ENCODE measurements at places on chromosomes 7 and 10.

DNA sequence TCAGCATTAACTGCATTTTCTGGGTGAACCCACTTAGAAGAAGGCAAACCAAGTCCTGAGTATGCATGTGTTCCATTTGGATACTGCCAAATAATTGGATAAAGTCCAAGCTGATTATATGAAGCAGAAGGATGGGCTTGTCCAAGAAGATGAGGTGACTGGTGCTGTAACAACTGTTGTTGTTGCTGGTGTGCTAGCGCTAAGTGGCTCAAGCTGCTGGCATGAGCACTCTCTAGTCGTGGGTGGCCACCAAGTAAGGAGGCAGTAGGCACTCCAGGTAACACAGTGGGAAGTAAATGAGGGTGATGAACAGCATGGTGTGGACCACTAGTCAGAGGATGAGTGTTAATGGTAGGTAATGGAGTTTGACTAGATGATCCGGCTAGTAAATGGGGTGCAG, 80.4 kb downstream of the NRBF2 start:
- no peak for DNase-seq

DNA sequence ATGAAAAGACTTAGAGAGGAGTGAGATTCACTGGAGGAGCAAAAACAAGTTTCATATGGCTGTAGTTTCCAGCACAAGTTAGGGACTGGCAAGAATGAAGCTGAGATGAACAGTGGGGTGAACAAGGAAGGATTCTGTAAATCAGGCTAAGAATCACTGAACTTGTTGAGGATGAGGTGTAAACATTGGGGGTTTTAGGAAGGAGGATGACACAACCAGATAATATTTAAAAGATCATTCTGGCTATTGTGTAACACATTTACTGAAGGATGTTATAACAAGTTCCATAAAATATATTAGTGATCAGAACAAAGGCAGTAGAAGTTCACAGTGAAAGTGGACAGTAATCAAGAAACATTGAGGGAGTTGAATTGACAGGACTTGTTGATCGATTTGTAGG, 68.9 kb downstream of the CD36 start:
- DNase-seq, result no peak

- DNase-seq, result no peak
These were observed 266.5 kb downstream of the AUTS2 start for GRCh38 chr7:69864822-69865221.

- no peak for DNase-seq
These were observed 45.1 kb downstream of the AMZ1 start for GRCh38 chr7:2732959-2733584.

DNA sequence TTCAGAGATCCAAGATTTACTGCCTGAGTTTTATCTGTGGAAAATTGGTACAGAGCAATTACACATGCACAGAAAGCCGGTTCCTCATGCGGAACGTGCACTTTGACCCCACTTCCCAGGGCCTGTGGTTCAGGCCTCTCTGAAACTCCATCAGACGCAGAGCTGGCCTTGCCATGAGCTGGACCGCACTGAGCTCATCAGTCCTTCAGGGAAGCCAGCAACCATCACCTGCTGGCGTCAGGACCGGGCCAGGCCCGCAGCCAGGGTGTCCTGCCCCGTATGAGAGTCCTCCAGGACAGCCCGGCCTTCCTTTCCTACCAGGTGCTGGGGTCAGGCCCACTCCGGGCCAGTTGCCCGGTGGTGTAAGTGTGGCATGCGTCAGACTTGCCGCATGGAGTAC, 446.5 kb upstream of the FOXK1 start:
- no peak for DNase-seq

- DNase-seq, result peak; percentile 58
These were observed at the start of gene BLVRA for GRCh38 chr7:43758029-43758821. Gene BLVRA, plus strand, starts transcription at chr7:43758680. Its CDS starts 12,479 bp downstream, at chr7:43771159.

DNA sequence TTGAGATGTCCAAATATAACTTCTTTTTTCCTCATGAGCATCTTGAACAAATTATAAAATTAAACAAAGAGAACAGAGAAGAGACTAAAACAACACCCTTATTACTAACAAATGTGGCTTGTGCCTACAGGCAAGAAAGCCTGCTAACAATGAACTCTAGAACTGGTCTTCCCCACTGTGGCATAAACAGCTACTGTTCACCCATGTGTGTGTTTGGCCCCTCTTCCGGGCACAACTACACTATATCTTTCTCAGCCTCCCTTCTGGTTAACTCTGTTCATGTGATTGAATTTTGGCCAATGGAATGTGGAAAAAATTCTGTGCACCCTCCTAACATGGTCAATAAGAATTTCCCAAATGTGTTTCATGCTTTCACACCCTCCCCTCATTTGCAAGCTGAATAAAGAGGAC, 117.0 kb downstream of the KBTBD2 start:
- no peak for DNase-seq

- DNase-seq, result no peak
These were observed 132.1 kb downstream of the COL26A1 start for GRCh38 chr7:101494602-101495329.

DNA sequence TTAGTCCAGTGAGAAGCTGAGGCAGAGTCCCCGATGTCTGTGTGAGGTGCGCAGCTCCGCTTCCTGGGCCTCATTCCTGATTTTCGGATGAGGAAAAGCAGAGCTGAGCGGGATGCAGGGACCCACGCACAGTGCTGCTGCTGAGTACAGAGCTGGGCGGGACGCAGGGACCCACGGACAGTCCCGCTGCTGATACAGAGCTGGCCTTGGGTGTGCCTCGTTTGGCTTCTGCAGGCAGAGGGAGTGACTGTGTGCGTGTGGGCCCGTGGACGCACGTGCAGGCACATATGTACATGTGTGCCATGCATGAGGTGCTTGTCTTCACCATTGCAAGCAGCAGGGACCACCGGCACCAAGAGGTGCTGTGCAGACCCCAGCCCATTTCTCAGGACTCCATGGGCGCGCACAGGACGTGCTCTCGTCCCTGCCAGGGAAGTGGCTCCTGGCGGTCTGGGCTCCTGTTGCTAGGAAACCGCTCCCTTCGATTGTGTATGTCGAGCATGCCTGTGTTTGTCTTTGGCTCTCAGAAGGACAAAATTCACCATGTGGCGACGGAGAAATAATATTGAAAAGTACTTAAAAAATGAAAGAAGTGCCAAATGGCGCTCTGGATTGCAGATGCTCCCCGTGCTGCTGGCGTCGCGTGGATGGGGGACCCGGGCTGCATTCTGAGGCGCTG, 303.8 kb upstream of the MKI67 start:
- DNase-seq, result no peak

- no peak for DNase-seq
These were observed 792.0 kb downstream of the TYW1 start for GRCh38 chr7:67788669-67789068.

DNA sequence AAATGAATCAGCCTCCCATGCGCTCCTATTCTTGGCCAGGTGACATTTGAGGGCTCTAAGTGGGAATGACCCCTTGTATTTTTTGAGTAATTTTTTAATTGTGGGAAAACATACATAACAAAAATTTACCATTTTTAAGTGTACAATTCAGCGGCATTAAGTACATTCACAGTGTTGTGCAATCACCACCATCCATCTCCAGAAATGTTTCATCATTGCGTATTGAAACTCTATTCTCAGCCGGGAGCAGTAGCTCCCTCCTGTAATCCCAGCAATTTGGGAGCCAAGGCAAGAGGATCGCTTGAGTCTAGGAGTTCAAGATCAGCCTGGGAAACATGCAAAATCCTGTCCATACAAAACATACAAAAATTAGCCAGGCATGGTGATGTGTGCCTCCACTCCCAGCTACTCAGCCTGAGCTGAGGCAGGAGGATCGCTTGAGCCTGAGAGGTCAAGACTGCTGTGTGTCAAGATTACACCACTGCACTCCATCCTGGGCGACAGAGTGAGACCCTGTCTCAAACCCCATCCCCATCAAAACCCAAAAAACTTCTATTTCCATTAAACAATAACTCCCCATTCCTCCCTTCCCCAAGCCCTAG, 2.5 kb downstream of the ANTXRL start:
- no peak for DNase-seq

- peak; percentile 20 for DNase-seq
These were observed 37.2 kb upstream of the PCBD1 start for GRCh38 chr10:70925377-70926225.

GRCh38 chr7:15128716-15129115, 226.2 kb upstream of the DGKB start:
- no peak for DNase-seq

DNA sequence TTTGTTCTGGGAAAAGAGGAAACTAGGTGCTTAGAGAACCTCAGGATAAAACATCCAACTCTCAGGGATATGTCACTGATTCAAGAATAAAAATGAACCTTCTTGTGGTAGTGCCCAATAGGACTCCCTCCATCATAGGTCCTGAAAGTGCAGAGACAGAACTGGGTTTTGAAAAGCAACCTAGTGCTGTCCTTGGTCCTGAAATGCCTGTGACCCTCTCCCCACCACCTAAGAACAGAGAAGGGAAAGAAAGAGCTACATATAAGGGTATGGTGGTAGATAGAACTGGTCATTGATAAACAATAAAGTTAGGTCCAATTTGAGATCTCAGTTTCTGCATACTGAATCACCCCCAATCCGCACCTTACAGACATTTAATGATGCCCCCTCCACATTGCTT, 953.3 kb downstream of the XPNPEP1 start:
- no peak for DNase-seq

DNA sequence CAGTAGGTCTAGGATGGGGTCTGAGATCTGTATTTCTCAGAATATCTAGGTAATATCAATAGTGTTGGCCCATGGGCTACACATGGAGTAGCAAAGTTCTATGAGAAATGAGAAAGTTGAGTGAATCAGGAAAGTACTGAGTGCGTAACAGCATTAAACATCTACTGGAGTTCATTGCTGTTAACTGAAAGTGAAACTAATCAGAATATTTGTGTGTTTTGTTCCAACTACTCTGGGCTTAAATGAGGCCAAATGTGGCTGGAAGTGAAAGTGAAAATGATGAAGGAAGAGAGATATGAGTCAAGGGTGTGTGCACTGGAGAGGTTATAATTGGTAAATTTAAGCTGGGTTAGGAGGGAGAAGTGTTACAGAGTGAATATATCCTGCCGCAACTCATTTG, 46.5 kb downstream of the TMEM106B start:
- DNase-seq, result no peak

GRCh38 chr10:69045441-69046300, 42.2 kb upstream of the SRGN start:
- peak; percentile 13 for DNase-seq

GRCh38 chr7:138245682-138246081, 169.4 kb downstream of the AKR1D1 start:
- no peak for DNase-seq

- DNase-seq, result no peak
These were observed 139.3 kb downstream of the TWIST1 start for GRCh38 chr7:18978108-18978495.

- no peak for DNase-seq
These were observed 174.2 kb downstream of the KIAA1217 start for GRCh38 chr10:24382979-24383663.

- DNase-seq, result no peak
These were observed 16.6 kb downstream of the RPP30 start for GRCh38 chr10:90888387-90888786.

GRCh38 chr10:80187465-80188409, 17.6 kb downstream of the ANXA11 start:
- peak; percentile 81 for DNase-seq

DNA sequence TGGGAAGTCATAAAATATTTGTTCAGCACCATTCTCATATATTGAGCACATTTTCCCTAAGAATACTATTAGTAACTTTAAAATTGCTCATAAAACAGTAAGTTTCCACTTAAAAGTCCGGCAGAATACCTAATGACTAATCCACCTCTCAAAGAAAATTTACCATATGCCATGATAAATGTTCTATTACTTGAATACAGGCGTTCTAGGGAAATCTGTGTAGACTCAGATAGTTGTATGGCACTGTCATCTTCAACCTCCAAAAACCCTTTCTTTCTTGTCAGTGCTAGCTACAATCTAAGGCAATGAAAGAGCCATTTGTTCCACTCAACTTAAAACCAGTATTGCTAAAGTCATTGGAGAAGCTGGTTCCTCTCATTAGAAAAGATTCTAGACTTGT, 7.3 kb downstream of the GPR37 start:
- no peak for DNase-seq

- DNase-seq, result no peak
These were observed 22.3 kb upstream of the TMEM72 start for GRCh38 chr10:44888886-44889285.

DNA sequence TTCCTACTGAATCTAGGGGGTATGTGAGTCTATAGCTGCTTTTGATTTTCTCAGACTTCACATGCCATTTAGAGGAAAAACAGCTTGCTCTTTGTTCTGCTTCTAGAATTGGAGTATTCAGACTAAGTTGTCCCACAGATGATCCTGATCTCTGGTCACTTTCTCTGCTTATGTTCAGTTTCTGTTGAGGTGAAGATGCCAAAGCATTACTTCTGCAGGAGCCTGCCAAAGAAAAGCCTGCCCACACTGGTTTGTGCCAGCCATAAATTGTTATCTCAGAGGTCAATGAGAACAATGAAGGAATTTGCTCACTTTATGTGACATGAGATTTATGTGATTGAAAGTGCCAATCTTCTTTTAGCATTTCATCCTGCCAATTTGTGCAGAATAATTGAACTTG, 163.6 kb downstream of the CDK14 start:
- no peak for DNase-seq

DNA sequence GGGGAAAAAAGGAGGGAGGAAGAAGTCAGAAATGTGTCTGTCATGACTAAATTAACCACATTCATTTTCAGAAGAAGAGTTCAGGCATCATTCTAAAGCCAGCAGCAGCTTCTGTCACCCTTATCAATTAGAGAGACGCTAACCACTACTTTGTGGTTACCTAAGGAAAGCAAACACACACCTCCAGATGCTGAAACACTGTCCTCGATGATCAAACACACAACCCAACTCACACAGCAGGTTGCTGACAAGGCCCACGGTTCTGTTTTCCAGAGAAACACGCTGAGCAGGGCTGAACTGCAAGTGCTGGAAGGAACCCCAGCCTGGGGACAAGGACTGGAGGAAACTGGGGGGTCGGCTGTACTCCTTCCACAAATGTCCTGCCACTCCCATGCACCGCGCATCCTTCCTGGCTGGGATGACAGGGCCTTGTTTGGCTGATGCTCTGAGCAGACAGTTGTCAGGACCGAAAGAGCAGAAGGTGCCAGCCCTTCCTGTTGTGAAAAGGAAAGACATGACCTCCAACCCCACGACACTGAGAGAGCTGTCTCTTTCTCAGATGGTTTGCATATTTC, 36.6 kb downstream of the PRKCQ start:
- DNase-seq, result peak; percentile 40

- DNase-seq, result no peak
These were observed 804 bp downstream of the TMEM106B start for GRCh38 chr7:12211711-12212485.

- no peak for DNase-seq
These were observed 46.9 kb downstream of the GPR141 start for GRCh38 chr7:37730501-37730900.

- no peak for DNase-seq
These were observed 99.4 kb downstream of the MKX start for GRCh38 chr10:27646194-27646593.

DNA sequence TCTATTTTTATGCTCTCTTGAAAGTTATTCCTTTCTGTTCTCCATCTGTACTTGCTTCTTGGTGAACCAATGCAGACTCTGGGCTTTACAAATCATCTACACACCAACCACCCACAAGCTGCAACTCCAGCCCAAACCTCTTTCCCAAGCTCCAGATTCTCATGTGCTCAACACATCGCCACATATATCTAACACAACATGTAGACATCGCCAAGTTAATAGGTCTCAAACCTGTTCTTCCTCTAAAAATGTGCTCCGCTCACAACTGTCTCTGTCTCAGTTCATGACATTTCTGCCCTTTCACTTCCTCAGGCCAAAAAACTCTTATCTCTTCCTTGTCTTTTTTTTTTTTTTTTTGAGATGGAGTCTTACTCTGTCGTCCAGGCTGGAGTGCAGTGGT, 95.7 kb upstream of the EEPD1 start:
- DNase-seq, result no peak
